Stimulated activated CD4-positive, alpha-beta T cell treated with anti-CD3 and anti-CD28 coated beads, Interleukin-2, amount 100 ng/mL, for 24 hours (primary cell): ENCODE measurements at places on chromosomes 12 and 14.
A peak's percentile ranks its signal among the peaks of the same experiment; 100 is the strongest.

DNA sequence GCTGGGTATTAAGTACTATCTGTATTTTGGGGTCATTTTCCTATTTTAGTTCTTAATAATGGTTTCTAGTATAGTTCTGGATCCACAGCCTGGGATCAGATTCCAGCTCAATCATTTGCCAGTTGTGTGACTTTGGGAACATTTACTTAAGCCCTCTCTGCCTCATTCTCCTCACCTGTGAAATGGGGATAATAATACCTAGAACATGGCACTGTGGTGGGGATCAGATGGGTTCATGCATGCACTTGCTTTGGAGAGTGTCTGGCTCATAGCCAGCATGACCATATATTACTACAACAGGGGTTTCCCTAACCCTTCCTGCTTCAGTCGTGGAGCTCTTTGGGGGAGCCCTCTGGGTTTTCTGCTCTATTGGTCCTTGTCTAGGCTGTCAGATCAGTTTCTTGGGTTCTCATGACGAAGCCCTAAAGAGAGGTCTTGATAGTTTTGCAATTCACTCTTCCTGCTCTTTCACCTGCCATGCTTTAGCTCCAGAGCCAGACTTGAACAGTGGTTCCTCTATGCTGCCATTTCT, 34.1 kb upstream of the SMOC1 start:
- DNase-seq, result no peak

- no peak for DNase-seq
These were observed 12.2 kb downstream of the ACTN1 start for GRCh38 chr14:68966872-68967301.

- no peak for DNase-seq
These were observed 159.8 kb downstream of the RPAP3 start for GRCh38 chr12:47545938-47546609.

- no peak for DNase-seq
These were observed 98.6 kb downstream of the PELI2 start for GRCh38 chr14:56216626-56217379.

DNA sequence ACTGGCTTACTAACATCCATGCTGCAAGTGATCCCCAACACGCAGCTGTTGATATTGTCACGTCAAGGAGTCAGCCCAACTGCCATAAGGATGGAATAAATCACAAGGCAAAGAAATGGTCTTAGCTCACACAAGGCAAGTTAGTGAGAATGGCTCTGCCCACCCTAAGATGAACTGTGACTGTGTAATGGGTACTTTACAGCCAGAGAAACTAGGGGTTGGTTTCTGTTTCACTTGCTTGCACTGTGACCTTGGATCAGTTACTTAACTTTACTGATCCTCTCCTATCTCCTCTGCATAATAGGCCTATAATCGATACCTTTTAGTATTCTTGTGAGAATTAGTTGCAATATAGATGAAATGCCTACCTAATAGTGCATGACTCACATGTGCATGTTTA, 52.2 kb upstream of the ANO2 start:
- DNase-seq, result no peak

GRCh38 chr12:68303850-68304249, 28.3 kb downstream of the MDM1 start:
- DNase-seq, result no peak

DNA sequence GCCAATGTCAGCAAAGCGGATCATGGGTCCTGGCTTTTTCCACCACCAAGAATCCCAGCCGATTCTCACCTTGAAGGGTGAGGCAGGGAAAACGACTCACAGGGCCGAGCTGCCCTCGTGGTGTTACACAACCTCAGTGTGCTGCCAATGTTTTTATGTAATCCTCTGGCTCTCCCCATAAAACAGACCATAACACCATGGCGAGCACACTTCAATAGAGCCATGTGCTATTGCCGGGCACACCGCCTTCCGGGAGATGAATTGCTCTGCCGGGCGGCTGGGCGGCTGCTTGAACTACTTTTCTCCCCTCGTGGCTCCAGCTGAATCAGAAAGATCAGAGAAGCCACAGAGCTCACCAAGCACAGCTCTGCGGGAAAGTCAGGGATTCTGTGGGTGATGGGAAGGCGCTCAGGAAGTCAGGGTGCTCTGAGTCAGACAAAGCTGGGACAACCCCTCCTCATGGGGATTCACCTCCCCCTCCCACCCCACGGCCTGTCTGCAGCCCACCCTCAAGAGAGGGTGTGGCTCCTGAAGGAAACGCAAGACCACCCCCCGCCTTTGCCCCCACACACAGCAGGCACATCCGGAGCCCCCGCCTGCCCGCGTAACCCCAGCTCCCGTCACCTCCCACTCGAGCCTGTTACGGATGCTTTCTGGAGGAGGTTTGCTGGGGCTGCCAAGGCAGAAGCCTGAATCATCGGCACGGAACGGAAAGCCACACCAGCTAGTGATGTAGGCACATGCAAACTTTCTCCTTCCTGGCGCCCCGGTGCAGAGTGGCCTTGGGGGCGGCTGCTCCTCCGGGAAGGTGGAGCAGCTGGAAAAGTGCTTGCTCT, 1.8 kb downstream of the GALNT9 start:
- DNase-seq, result peak; percentile 69

DNA sequence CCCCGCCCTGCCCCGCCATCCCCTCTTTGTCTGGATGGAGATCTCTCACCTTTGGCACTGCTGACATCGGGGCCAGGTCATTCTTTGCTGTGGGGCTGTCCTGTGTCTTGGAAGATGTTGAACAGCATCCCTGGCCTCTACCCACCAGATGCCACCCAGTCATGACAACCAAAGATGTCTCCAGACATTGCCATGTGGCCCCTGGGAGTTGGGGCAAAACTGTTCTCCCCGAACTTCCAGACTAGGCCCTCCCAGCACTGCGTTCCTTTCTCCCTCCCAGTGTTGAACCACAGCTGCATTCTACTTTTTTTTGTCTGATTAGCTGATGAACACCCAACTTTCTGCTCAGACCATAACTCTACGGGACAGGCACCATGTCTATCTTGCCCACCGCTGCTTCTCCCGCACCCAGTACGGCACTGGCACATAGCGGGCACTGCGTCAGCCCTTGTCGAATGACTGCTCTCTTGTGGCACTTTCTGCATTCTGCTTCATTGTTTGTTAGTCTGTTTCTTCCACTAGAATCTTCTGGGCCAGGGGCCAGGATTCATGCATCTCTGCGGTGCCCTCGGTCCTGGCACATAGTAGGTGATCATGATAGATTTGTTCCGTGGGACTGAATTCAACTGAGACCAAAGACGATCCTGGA, 13.1 kb upstream of the MYL2 start:
- no peak for DNase-seq
